ENCODE measurements at places on chromosomes 2 and 18. TPM values are rescaled to one million over a fixed set of nuclear protein-coding genes. Genes with fewer than 3 reads are reported as not detected.

GRCh38 chr2:57313678-57314077 lies 732.9 kb upstream of the VRK2 start:
- DNase-seq = no peak
- H3K36me3 ChIP-seq = no peaks in the 10 kb centered on the region
- H3K27me3 ChIP-seq = no peaks in the 10 kb centered on the region
- no peak overlapping the region for H3K27ac ChIP-seq
- H3K4me3 ChIP-seq = no peak overlapping the region
- H3K4me1 ChIP-seq = no peaks in the 10 kb centered on the region

E2F6 gene
- 21.0 TPM for total RNA-seq

DNA sequence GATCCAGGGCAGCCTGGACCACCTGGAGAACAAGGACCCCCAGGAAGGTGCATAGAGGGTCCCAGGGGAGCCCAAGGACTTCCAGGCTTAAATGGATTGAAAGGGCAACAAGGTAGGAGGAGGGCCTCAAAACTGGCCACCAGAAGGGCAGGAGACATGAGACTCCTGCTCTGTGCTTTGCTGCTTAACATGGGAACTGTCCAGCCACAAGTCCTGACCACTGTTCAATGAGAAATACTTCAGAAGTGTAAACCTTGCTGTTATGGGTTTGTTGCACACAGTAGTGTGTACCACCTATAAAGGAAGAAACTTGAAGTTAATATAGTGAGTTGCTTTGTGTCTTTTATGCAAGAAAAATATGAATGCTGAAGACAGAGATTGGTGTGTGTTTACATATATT lies 44.2 kb upstream of the MFF start:
- no peak overlapping the region for H3K27ac ChIP-seq
- no peak for DNase-seq
- H3K4me3 ChIP-seq = no peak overlapping the region
- H3K36me3 ChIP-seq = peaks cover 15% of the 10 kb centered on the region

- no peaks in the 10 kb centered on the region for H3K27me3 ChIP-seq
- H3K27ac ChIP-seq = no peak overlapping the region
- H3K36me3 ChIP-seq = no peaks in the 10 kb centered on the region
Observed at GRCh38 chr2:118925981-118926380, 16.0 kb upstream of the MARCO start.

DNA sequence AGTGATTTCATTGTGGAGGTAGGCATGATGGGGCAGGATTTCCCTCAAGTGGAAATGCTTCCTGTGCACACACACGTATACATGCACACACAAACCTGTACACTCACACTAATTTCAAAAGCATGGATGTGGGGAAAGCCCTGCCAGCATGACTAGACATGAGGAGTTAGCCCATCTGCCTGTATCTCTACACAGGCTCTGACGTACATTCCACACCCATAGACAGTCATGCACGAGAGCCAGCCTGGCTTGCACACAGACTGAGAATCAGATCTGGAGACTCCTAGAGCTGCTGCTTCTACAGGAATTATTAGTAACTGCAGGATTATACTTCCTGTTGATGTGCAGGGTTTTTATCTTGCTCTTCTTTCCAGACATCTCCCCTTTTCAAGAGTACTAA lies 27.3 kb upstream of the NFU1 start:
- H3K4me3 ChIP-seq = no peak overlapping the region
- H3K27ac ChIP-seq = no peak overlapping the region
- peaks cover 8% of the 10 kb centered on the region for H3K4me1 ChIP-seq
- no peaks in the 10 kb centered on the region for H3K27me3 ChIP-seq
- peaks cover 16% of the 10 kb centered on the region for H3K36me3 ChIP-seq

DNA sequence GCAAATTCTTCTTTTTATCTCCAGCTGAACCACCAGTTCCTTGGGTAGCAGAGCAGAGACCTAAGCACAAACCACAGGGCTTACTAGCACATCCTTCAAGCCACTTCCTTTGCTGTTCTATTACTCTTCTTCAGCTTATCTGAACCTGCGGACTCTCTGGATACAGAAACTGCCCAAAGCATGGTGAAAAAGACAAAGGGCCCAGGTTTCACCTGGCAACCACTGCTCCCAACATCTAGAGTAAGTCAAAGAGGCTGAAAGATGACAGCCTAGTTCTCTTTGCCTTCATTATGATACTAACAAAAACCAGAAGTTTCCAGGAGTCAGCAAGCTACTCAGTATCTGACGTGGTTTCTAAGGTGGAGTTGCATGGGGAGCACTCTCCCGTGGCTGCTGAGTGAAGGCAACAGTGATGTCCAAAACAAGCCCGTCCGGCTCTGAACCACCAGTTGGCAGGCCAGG lies 43.4 kb downstream of the KANSL3 start:
- no peak overlapping the region for H3K27ac ChIP-seq
- no peak overlapping the region for H3K4me3 ChIP-seq
- H3K36me3 ChIP-seq = peaks cover 35% of the 10 kb centered on the region
- H3K27me3 ChIP-seq = no peaks in the 10 kb centered on the region

Measured in thyroid gland (tissue), 4 donors.